ENCODE measurements at places on chromosomes 6 and 20.

DNA sequence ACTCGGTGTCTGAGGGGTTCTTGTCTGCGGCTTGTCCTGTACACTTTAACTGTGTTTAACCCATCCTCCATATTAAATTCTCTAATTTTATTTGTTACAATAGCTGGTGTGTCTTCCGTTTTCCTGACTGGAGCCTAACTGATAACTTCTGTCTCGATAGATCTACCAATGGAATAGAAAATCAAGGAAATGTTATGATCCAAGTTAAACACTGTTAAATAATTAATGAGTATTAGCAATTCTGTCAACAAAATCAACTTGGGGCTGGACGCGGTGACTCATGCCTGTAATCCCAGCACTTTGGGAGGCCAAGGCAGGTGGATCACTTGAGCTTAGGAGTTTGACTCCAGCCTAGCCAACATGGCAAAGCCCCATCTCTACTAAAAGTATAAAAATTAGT, 81.7 kb downstream of the DNAH8 start:
- DNase-seq = no peak

- DNase-seq = no peak
These were observed 11.0 kb downstream of the RRBP1 start for GRCh38 chr20:17671011-17671410.

- DNase-seq = no peak
These were observed 15.6 kb upstream of the MAS1 start for GRCh38 chr6:159875194-159875593.

- DNase-seq = no peak
These were observed 40.0 kb upstream of the APCDD1L start for GRCh38 chr20:58555078-58555765.

DNA sequence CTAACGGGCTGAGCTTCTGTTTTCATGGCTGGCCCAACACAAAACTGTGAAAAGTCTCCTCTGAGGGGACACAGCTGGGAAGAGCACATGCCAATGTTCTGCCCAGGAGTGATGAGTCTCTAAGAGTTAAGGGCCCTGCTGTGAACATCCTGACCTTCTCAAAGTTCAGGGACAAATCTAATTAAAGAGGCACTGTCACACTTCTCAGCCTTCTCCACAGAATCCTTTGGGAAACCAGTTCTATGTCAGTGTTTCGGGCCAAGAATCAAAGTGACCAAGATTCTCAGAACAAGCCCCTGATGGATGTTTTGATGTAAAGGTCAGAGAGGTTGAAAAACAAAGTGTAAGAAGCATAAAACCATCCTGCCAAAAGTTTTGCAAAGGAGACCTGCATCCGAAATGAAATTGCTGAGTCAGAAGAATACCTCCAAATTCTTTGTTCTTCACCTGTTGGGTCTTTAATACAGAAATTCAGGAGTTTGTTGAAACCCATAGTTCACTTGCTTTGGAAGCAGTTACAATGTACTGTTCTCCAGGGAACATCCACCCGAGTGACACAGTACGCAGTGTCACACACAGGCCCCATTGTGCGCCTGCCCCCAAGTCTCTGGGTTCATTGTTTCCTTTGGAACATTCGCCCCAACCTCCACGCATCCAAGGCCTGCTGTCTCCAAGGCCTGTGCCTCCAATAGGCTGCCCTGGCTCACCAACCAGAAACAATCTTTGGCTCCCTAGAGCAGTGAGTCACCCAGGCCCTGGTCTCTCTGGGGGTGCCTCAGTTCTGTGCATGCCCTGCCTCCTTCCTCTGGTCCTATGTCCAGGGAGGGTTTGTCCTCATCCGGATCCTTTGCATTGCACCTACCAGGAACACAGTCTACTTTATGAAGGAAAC, 65.5 kb upstream of the QKI start:
- no peak for DNase-seq

DNA sequence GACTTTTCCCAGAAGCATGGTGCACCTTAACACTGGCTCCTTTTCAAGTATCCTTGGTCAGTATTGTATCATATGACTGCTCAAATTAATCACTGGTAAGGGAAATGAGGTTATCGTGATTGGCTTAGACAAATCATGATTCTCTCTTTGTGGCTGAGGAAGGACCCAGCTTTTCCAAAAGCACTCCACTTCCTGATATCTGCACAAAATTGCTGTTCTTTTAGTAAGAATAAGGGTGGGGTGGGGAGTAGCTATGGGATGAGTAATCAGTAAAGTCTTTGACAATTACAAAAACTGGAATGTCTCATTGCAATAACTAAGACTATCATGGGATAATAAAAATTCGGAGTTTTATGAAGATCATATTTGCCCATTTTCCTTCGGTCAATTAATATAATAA, 9.0 kb upstream of the RIPPLY2 start:
- no peak for DNase-seq

DNA sequence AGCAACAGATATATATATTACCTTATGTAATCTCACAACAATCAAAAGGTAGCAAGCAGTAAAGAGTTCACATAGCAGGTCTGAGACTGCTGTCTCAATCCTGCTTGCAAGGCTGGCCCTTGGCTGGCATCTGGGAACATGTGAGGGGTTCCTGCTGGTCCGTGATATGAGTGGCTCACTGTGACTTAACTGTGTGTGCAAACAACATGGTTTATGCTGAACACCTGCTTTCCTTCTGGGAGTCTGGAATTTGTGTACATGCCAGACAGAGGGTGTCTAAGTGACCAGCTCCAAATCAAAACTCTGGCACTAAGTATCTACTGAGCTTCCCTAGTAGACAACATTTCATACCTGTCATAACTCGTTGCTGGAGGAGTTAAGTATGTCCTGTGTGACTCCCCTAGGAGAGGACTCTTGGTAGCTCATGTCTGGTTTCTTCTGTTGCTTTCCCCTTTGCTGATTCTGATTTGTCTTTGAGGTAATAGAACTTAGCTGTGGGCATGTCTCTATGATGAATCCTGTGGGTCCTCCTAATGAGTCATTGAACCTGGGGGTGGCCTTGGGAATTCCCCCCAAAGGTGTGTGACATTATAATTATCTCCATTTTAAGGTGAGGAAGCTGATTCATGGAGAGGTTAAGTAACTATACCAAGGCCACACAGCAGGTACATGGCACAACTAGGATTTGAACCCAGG, 131.6 kb upstream of the NEDD9 start:
- DNase-seq = no peak

- DNase-seq = no peak
These were observed 3.2 kb downstream of the RAB44 start for GRCh38 chr6:36700831-36701230.

DNA sequence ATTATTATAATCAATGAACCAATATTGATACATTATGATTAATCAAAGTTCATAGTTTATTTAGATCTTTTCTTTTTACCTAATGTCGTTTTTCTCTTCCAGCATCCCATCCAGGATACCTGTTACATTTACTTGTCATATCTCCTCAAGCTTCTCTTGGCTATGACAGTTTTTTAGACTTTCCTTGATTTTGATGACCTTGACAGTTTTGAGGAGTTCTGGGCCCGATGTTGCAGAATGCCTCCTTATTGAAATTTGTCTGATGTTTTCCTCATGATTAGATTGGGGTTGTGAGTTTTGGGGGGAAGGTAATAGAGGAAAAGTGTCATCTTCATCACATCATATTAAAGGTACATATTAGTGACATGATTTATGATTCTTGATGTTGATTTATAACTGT, 3.8 kb upstream of the SIRPD start:
- DNase-seq = no peak

DNA sequence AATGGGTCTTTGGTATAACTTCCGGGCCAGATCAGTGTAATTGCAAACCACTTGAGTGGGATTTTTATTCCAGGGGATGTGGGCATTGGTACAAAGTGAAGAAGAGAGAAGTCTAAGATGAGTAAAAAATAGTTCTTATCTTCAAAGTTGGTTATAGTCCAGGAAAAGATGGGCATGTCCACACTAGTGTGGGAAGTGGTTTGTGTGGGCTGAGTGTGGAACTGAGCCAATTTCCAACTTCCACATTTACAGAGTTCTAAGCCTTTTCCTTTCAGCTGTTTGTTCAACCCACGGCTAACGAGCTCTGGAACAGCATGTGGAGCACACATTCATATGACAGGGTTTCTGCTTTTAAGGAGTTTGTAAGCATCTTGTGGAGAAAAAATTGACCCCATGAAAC, 72.3 kb upstream of the IFNGR1 start:
- no peak for DNase-seq
